ENCODE measurements at places on chromosomes 7 and 10. TPM values are rescaled to one million over a fixed set of nuclear protein-coding genes. Genes with fewer than 3 reads are reported as not detected.

PTER gene
- total RNA-seq: 18.4 TPM

NPTX2 gene
- 0.25 TPM for total RNA-seq

EN2 gene
- 0.90 TPM for total RNA-seq

COL1A2 gene
- total RNA-seq: not detected

HMX2 gene
- not detected for total RNA-seq

FBXL13 gene
- total RNA-seq: 0.38 TPM

MRLN gene
- total RNA-seq: not detected

NME8 gene
- total RNA-seq: not detected
